ENCODE measurements at places on chromosomes 11 and 22.

GRCh38 chr22:26553056-26553752 lies 36.7 kb downstream of the TPST2 start:
- no peak for DNase-seq

- DNase-seq, result no peak
These were observed 364.8 kb downstream of the RAB38 start for GRCh38 chr11:87810486-87810885.

DNA sequence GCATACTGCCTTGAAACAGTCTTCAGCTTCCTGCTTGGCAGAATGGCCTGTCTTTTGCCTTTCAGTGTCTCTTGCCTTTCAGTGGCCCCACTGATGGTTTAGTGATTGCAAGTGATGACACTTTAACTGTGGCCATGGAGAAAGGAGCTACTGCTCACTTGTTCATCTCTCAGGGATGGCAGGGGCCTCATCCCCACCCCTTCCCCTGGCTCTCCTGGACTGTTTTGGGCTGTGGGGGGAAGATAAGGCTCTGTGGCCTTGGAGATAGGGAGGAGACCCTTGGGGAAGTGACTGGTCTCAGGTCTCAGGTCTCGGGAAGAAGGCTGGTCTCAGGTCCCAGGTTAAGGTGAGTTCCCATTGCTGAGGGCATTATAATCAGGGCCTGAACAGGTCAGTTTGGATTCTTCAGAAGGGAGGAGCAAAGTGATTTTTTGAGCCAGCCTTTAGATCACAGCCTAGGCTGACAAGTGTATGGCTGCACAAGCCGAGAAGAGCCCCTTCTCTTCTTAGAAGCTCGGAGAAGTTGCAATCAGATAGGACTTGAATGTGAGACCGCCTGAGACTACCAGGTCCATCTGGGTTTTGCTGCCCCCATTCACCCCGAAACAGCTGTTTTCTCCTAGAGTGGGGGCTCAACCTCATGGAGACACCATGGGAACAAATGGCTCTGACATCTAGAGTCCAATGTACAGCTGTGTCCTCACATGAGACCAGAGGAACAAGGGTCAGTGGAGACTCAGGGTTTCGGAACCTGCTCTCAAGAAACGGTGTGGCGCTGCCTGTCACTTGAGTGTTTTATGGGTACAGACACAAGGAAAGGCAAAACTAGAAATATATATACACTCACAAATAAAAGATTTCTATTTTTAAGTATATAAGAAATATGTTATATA lies 15.9 kb upstream of the P2RY2 start:
- DNase-seq, result no peak

GRCh38 chr11:9160166-9160565 lies 68.8 kb upstream of the SCUBE2 start:
- DNase-seq, result no peak

GRCh38 chr11:58787903-58788302 lies 56.2 kb upstream of the GLYAT start:
- DNase-seq, result no peak

GRCh38 chr11:550746-551085 lies 9.8 kb downstream of the LMNTD2 start:
- no peak for DNase-seq

DNA sequence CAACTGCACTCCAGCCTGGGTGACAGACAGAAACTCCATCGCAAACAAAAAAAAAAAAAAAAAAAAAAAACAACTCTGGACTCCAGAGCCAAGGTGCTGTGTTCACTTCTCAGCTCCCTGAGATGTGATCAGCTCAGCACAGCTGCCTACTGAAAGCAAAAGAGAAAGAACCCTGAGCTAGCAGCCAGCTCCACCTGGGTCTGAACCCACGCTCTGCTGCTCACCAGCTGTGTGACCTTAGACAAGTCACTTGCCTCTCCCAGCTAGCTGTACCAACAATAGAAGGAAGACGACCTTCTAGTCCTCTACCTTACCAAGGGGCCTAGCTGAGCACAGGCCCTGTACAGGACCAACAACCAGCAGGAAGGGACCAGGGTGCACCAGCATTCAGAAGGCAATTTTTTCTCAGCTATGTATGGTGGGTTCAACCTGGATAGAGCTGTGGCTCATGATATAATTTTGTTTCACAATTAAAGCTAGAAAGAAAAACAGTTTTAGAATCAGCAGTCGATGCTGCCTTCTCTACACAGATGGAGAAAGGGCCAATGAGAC lies 3.8 kb downstream of the DGCR2 start:
- DNase-seq, result no peak

DNA sequence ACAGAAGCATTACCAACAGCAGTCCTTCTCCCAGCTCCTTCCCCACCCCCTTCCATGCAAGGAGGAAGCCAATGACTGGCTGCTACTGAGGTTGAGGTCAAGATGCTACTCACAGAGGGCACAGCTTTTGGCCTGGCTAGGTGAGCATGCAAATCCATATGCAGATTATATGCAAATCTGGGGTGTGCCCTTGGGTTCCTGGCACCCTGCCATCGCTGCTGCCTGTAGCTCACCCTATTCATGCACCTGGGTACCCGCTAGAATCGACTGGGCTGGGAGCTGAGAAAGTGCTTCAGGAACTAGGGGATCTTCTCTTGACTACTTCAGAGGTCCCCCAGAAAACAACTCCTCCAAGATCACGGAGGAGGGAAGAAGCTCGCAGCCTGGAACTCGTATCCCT lies 4.0 kb downstream of the DSCAML1 start:
- no peak for DNase-seq

DNA sequence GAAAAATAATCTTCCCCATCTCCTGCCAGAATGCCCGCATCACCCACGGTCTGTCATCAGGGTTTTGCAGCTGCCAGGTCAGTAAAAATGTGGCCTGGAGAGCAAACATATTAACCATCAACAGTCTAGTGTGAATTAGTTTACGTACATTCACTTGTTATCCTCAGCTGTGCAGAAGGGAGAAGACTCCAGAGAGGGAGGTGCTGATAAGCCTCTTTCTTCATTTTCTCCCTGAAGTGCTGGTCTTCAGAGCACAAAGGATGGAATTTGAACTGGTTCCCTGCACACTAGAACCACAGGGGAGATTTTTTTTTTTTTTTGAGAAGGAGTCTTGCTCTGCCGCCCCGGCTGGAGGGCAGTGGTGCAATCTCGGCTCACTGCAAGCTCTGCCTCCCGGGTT lies 8.2 kb downstream of the FGF19 start:
- DNase-seq, result no peak

DNA sequence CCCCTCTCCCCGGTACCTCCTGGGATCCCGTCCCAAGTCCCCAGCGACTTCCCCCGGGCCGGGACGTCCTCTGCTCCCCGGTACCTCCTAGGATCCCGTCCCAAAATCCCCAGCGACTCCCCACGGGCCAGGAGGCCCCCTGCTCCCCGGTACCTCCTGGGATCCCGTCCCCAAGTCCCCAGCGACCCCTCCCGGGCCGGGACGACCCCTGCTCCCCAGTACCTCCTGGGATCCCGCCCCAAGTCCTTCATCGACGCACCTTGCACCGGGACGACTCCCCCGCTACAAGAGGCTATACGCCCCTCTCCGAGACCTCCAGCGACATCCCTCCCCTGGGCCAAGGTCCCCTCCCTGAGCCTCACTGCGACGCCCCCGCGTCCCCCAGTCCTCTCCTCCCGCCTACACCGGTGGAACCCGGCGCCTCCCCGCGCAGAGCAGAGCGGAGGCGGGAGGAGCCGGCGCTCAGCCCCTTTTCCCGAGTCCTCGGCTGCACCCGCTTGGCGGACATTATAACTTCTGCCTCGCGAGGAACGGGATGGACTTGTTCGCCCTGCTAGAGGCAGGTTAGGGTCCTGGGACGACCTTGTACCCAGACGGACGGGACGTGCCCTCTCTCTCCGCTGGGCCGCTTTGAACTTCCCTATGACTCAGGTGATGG lies 912 bp downstream of the KREMEN1 start:
- no peak for DNase-seq

- no peak for DNase-seq
These were observed 67.0 kb downstream of the IGLL5 start for GRCh38 chr22:22954656-22955055.

GRCh38 chr11:113551645-113552044 lies 76.4 kb upstream of the DRD2 start:
- no peak for DNase-seq

DNA sequence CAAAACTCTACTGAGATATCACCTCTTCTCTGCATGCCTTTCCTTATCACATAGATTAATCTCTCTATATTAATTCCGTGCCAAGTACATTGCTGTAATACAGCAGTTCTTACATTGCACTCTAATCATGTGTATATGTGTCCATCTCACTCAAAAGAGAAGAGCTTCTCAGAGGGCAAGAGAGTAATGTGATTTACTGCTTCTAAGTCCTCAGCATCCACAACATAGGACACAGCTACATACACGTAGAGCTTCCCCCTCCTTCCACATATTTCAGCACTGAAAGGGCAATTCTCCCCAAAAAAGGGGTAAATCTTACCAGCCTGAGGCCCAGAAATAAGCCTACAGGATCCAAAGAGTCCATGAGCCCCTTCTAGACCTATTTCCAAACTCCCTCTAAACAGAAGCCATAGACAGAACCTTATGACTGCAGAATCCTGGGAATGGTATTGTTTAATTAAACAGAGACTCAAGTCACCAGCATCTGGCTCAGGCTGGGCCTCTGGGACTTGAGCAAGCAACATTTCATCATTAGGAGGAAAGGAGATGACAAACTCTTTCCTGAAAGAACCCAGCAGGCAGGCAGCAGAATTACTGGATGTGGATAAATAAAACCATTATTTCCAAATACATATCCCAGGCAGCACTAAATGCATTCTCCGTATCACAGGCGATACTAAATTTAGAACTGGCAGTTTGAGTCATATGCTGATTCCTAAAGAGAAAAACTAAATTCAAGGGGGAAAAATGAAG lies 87.2 kb downstream of the KCNC1 start:
- DNase-seq, result peak; percentile 63

GRCh38 chr11:70671083-70671482 lies 272.8 kb downstream of the CTTN start:
- DNase-seq, result no peak

- no peak for DNase-seq
These were observed 155.6 kb upstream of the TRIM48 start for GRCh38 chr11:55106391-55106790.

DNA sequence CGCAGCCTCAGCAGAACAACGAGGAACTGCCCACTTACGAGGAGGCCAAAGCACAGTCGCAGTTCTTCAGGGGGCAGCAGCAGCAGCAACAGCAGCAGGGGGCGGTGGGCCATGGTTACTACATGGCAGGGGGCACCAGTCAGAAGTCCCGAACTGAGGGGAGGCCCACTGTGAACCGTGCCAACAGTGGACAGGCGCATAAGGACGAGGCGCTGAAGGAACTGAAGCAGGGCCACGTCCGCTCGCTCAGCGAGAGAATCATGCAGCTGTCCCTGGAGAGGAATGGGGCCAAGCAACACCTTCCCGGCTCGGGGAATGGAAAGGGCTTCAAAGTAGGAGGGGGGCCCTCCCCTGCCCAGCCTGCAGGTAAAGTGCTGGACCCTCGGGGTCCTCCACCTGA lies 31.6 kb downstream of the AMOTL1 start:
- no peak for DNase-seq

- no peak for DNase-seq
These were observed 22.3 kb downstream of the SPON1 start for GRCh38 chr11:13984616-13985450.

DNA sequence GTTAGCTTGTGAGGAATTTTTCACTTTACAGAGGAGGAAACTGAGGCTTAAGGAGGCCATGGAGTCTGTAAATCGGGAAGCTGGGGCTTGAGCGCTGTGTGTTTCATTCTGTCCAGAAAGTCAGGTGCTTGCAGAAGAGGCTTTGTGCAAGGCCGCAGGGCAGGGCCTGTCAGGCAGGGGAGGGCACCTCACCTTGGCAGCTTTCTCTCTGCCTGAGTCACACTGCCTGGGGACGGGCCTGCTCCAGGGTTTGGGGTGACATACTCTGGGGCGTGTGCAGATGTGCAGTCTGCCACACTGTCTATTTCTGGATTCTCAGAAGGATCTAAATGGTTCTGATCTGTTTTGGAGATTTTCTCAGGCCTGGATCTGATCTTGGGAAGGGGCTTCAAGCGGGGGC lies 8.4 kb downstream of the INCENP start:
- no peak for DNase-seq

DNA sequence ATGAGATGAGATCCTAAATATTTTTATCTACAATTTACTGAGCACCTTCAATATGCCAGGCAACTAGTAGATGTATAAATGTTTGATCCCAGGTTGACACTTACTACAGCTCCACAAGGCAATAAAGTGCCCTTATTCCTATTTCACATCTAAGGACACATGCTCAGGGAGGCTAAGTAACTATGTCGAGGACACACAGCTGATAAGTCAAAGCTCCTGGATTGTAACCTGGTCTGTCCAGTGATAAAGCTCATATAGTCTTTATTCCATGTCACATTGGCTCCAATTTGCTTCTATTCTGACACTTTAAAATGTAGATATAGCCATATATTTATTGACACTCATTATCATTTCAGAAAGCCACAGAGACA lies 93.8 kb upstream of the BMAL1 start:
- no peak for DNase-seq

DNA sequence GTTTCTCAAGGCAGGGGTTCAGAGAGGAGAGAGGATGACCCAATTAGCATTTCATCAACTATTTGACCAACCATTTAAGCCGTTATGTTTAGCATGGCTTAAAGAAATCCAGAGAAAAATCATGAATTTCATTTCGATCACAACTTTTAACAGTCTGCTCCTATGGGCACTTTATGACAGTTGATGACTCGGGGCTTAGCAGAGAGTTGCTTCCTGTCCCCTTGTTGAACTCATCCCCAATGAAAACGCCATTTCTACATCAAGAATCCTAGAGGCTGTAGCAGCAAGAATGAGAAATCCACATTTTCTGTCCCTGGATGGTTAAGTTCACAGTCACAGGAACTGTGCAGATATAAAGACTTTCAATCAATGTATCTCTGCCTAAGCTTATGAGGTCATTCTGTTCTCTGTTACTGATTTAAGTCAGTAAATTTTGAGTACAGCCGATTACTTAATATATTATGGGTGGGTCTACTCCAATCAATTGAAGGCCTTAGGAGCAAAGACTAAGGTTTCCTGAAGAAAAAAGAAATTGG lies 81.1 kb downstream of the BDNF start:
- no peak for DNase-seq

DNA sequence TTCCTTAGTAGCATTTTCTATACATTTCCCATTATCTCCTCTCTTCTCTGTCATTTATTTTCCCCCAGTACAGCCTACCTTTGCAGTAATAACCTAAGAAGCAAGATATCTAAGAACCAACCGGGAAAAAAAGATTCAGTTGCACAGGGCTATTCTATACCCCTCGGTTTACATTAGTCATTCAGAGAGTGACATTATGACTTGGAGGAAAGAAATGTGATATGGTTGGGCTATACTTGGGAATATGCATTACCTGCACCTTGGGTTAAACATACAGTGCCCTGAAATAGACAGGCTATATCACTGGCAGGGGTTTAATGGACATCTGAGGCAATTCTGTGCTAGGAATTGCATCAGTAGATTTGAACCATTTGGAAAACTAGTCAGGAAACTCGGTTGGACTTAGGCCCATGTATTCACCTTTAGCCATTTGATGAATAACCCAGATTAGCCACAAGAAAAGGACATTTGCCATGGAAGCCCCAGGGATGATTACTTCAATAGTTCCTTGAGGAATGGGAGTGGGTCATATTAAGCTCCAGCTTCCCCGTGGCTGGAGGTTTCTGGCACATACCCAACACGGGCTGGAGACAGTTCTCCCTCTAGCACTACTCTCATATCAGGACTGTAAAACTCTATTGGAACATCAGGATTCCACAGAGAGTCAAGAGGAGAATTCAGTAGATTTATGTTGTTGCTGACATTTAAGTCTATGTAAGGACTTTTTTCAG lies 973.2 kb downstream of the NTM start:
- DNase-seq, result peak; percentile 8
